Neural progenitor cell (in vitro differentiated cells): ENCODE measurements at places on chromosomes 12 and 14.

DNA sequence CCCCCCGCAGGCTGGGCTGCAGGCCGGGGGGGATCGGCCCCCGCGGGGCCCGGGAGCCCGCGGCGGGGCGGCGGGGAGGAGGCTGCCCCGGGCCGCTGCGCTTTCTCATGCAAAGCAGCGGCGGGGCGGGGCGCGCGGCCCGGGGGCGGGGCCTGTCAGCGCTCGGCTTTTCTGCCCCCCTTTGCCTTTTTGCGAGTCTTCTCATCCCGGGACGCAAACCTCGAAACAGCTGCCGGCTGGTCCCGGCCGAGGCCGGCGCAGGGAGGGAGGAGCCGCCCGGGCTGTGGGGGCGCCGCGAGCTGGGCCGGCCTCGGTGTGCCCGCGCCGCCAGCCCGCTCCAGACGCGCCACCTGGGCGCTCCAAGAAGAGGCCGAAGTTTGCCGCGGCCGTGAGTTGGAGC, at the start of gene FZD10:
Gene FZD10, plus strand, starts transcription at position 198 of the 400 bp plus-strand sequence. CDS start 479 bp downstream, outside the sequence.
- peak; percentile 91 for DNase-seq

DNA sequence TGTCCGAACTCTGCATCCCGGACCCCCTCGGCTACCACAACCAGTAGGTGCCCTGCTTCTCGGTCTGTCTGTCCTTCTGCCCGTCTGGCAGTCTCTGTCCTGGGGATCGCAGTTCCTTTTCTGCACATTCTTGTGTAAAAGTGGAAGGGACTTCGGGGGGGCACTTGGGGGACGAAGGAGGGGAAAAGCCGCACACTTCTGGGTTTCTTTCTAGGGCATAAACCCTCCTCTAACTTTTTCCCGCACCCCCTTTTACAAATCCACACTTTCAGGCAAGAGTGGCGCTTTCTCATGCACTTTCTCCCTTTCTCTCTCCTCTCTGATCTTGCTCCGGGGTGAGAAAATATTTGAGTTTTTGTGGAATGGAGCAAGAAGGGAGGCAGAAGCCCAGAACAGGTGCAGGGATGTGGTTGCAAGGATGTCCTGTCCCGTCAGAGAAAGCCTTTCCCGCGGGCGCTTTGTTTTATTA, 506 bp downstream of the ESRRB start:
- DNase-seq, result peak; percentile 28

DNA sequence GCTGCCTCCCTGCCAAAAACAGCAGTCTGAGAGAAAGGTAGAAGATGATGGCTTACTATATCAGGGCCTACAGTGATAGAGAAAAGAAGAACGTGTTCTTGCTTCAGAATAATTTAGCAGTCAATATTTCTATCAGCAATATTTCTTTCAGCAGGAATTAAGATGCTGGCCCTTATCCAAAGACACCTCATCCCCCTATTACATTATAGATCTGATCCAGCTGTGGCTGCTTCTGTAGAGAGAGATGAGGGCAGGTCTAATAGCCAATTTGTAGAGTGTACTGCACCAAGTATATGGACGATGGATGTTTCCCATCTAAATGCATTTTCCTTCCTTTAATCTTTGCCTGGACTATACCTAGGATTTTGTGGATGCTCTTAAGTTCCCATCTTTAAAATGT, 451.7 kb downstream of the NPAS3 start:
- DNase-seq, result no peak

GRCh38 chr14:34021096-34021495, 70.2 kb upstream of the EGLN3 start:
- DNase-seq, result no peak

DNA sequence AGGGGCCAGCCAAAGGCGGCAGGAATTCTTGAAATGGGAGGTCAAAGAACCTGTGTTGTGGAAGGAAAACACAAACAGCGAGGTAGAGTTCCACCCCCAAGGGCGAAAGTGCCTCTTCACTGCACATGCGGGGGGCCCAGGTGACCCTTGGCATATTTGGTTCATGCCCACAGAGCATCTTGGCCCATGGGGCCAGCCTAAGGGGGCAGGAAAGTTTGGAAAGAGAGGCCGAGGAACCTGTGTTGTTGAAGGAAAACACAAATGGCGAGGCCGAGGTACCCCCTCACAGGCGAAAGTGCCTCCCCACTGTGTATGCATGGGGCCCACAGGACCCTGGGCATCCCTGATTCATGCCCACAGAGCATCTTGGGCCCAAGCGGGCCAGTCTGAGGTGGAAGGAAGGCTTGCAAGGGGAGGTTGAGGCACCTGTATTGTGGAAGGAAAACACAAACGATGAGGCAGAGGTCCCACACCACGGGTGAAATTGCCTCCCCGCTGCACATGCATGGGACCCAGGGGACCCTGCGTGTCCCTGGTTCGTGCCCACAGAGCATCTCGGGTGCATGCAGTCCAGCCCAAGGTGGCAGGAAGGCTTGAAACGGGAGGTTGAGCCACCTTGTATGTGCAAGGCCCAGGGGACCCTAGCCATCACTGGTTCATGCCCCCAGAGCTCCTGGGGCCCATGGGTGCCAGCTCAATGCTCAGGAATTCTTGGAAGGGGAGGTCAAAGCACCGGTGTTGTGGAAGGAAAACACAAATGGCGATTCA, 384.1 kb downstream of the ALG10 start:
- DNase-seq, result no peak

- DNase-seq, result no peak
These were observed 13.4 kb upstream of the DEGS2 start for GRCh38 chr14:100172811-100173210.

DNA sequence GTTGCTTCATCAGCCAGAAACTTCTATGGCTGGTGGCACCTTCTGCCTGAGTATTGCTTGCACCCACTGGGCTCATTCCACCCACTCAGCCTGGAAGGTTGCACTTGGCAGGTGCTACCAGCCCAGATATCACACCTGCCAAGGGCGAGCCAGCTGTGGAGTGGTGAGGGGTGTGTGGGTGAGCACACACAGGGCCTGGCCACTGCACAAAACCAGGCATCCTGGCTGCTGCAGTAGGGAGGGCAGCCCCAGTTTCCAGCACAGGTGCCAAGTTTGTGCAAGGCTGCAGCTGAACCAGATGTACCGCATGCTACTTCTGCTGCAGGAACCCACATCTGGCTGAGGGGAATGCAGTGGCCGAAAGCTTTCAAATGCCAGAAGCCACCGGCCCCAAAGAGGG, 1147.8 kb downstream of the FSCB start:
- no peak for DNase-seq

GRCh38 chr12:72464471-72464870, 192.3 kb downstream of the TRHDE start:
- no peak for DNase-seq

- no peak for DNase-seq
These were observed 98.7 kb downstream of the ASCL4 start for GRCh38 chr12:107873223-107873622.

DNA sequence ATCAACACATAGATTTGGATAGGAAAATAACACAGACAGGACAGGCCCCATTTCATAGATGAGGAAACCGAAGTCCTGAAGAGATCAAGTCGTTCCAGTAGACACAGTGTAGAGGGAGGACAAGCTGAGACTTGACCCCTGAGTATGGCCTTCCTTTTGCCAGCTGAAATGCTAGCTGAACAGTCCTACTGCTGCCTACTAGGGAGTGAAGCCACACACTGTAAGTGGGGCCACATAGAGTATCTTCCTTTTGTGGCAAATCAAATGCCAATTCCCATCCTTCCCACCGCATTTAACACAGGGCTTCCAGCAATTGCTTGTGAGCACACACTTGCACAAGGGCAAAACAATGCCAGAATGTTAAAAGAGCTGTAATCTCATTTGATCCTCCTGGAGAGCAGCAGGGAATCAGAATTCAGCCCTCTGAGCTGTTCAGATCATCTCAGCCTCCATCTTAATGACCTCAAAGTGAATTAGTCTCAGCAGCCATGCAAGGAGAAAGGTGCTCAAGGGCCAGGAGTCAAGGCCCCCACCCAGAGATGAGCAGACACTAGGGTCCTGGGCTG, 380.5 kb downstream of the EMP1 start:
- peak; percentile 71 for DNase-seq

DNA sequence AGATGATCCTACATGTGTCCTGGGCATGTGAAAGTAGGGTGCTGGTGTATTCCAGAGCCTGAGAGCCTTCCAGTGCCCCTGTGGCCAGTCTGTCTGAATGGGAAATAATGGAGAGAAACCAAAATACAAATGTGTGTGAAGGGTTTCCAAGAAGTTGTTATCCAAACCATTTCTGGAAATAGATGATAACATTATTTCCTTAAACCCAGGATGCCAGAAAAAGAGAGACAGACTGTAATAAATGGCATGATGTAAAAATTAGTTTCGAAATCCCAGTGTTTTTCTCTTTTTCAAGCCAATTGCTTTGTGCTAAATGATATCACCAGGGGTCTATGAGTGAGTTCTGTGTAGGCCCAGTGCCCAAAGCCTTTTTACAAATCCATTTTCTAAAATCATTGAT, 175.3 kb downstream of the PHLDA1 start:
- DNase-seq, result no peak

GRCh38 chr12:13841358-13841757, 140.0 kb downstream of the GRIN2B start:
- no peak for DNase-seq

- DNase-seq, result no peak
These were observed 74.9 kb downstream of the ANO2 start for GRCh38 chr12:5870183-5870582.

- peak; percentile 83 for DNase-seq
These were observed 49.9 kb downstream of the LRRC74A start for GRCh38 chr14:76876076-76876475.

GRCh38 chr14:58439476-58439875, 12.0 kb downstream of the KIAA0586 start:
- no peak for DNase-seq

GRCh38 chr12:34389378-34390170, 367.3 kb downstream of the ALG10 start:
- DNase-seq, result no peak

DNA sequence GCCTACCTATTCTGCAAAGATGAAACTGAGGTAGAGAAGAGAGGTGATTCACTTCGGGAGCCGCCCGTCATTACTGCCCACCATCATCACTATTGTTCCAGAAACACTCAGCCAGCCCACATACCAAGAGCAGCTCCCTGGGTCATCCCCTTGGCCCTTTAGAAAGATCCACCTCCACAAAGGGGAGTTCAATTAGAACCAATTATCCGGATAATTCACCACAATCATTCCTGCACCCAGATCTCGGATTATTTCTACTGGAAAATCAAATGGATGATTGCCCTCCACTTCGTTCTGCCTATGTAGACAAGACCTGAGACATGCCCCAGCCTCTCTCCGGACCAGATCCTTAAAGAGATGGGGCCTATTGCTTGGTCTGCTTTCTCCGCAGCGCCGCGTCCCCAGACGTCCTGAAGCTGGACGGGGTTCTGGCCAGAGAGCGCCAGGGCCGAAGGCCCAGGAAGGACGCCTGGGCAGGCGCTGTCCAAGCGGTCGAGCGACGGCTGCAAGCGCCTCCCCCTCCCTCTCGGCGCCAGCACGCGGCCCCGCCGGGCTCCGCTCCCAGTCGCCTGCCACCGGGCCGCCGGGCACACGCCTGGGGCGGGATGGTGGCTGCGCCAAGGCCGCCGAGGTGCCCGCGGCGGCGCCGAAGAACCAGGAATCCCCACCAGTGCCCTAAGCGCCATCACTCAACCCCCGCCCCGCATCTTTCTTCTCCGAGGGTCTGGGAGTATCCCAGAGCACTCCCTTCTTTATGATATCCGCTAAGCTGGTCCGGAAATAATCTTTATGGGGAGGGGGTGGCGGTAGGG, 1.3 kb upstream of the ASCL1 start:
- DNase-seq, result peak; percentile 76

DNA sequence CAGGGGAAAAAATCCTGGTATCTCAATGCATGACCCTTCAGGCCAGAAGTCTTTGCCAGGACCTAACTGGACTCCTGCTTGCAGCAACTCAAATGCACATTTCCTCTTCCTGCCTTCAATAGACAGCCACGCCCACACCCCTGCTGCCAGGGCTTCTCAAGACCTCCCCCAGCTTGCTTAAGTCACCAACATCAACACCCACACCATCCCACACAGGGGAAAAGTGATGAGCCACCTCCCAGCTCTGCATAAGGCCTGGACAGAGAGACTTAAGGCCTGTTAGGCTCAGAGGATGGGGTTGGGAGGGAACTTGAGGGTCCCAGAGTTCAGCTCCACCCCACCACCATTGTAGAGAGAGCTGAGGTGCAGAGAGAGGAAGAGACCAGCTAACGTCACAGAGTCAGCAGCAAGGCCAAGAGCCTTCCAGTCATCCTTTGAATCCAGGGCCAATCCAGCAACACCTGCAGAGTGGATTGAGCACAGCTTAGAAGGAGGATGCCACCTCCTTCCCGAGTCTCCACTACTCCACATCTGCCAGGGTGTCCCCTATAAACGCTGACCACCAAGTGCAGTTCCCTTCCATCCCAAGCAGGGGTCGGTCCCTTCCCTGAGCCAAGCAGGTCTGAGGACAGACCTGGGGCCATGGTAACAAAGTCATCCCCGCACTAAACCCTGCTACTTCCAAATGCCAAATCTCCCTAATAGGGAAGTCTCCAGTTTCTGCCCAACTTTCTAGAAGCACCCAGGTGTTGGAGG, 50.0 kb downstream of the KDM2B start:
- DNase-seq, result no peak

DNA sequence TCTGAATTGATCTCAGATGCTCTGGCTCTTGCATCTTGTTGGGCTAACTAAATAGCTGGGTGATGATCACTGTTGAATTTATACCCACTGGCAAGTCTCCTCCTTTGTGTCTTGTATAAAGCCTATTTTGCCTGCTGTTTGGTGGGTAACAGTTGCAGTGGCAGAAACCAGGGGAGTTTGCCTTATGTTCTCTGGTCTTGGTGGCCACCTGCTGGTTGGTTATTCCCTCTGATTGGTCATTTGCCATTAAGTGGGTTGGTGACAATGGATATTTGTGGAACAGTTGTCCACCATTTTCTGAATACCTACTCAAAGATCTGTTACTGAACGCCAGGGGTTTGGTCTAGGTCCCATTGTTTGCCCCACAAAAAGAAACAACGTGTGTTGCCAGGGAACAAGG, 52.1 kb downstream of the AVPR1A start:
- DNase-seq, result peak; percentile 5

DNA sequence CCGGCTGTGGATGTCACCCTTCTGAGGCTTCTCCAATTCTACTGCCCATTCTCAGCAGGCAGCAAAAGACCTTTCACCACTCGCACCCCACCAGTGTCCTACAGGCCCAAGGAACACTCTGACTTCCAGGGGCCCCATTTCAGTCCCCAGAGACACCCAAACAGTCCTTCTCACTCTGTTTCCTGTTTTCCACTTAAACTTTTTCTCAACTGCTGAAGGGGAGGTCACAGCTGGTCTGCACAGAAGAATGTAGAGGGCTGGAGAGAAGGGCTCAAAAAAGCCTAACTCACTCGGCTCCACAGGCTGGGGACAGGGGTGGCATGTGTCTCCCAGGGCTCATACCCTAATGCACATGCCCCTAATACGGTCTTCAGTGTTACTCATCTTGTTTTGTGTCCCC, 4.2 kb upstream of the DTX1 start:
- no peak for DNase-seq

GRCh38 chr12:49979016-49979586, 6.4 kb downstream of the AQP6 start:
- DNase-seq, result no peak

- no peak for DNase-seq
These were observed 19.4 kb upstream of the SLC25A3 start for GRCh38 chr12:98574110-98574509.

GRCh38 chr14:65745396-65746190, 333.1 kb downstream of the FUT8 start:
- peak; percentile 84 for DNase-seq
